ENCODE measurements at places on chromosomes 6 and 20.

- DNase-seq: no peak
- H3K36me3 ChIP-seq: no peaks in the 10 kb centered on the region
- H3K27ac ChIP-seq: no peak overlapping the region
- no peaks in the 10 kb centered on the region for H3K4me1 ChIP-seq
- H3K4me3 ChIP-seq: no peak overlapping the region
- no peaks in the 10 kb centered on the region for H3K27me3 ChIP-seq
Measured at GRCh38 chr6:161836643-161837448, 563.0 kb upstream of the AGPAT4 start.

DNA sequence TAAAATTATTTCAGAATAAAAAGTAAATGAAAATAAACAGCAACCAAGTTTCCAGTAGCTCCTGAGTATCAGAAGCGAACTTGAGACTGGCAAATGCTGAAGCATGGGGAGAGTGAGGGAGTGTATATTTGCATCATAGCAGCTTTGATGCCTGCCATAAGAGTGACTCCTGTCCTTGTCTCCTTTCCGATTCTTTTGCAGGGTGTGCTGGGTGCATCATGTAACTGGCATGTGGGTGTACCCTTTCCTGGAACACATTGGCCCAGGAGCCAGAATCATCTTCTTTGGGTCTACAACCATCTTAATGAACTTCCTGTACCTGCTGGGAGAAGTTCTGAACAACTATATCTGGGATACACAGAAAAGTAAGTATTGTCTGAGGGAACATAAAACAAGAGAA lies 117.4 kb downstream of the ADAT2 start:
- H3K4me3 ChIP-seq: no peak overlapping the region
- H3K36me3 ChIP-seq: no peaks in the 10 kb centered on the region
- no peak for DNase-seq
- H3K27ac ChIP-seq: no peak overlapping the region

- H3K27ac ChIP-seq: no peak overlapping the region
- no peak overlapping the region for H3K4me3 ChIP-seq
- no peaks in the 10 kb centered on the region for H3K27me3 ChIP-seq
- no peaks in the 10 kb centered on the region for H3K36me3 ChIP-seq
- H3K4me1 ChIP-seq: no peaks in the 10 kb centered on the region
- DNase-seq: no peak
Measured at GRCh38 chr6:122696853-122697252, 82.7 kb upstream of the FABP7 start.

- no peak overlapping the region for H3K27ac ChIP-seq
- no peaks in the 10 kb centered on the region for H3K27me3 ChIP-seq
- H3K36me3 ChIP-seq: peaks cover 13% of the 10 kb centered on the region
- no peaks in the 10 kb centered on the region for H3K4me1 ChIP-seq
- DNase-seq: no peak
Measured at GRCh38 chr6:106279179-106279578, 46.4 kb downstream of the ATG5 start.

- H3K4me3 ChIP-seq: no peak overlapping the region
- no peak overlapping the region for H3K27ac ChIP-seq
- H3K36me3 ChIP-seq: no peaks in the 10 kb centered on the region
Measured at GRCh38 chr6:134278000-134278399, 39.9 kb downstream of the SGK1 start.

- H3K36me3 ChIP-seq: peaks cover 66% of the 10 kb centered on the region
- no peaks in the 10 kb centered on the region for H3K27me3 ChIP-seq
- H3K27ac ChIP-seq: no peak overlapping the region
- DNase-seq: no peak
Measured at GRCh38 chr20:41426086-41426830, 59.6 kb upstream of the EMILIN3 start.

DNA sequence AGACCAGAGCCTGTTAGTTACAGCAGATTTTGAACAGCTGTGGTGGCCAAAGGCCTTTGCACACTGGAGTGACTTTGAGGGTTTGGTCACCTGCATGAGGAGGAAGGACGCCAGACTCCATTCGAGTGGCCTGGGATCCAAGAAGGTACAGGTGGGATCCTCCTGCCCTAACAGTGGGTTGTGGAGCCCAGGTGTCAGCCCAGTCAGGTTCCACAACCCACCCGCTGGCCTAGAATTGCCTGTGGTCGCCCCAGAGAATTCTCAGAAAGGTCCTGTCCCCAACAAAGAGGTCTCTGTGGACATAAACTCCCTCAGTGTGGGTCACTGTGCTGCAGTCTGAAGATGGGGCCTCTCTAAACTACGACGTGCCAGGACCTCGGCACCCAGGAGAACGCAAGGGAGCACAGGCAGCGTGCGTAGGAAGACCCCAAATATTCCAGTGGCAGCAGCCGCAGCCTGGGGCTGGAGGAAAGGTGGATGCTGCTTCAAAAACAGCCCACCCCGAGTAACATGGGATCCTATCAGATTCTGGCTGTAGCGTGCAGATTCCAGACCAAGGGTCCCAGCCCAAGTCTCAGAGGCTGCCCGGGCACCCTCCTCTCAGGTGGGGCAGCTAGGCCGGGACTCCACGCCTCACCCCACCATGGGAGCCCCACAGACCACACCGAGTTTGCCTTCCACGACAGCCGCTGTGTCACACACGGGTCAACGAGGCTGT lies 16.0 kb downstream of the ACSS1 start:
- peak overlapping the region; percentile 93 for H3K27ac ChIP-seq
- H3K4me3 ChIP-seq: no peak overlapping the region
- no peaks in the 10 kb centered on the region for H3K36me3 ChIP-seq
- peaks cover 71% of the 10 kb centered on the region for H3K4me1 ChIP-seq

GRCh38 chr20:4507288-4507719 lies 214.4 kb upstream of the PRND start:
- no peaks in the 10 kb centered on the region for H3K4me1 ChIP-seq
- H3K27ac ChIP-seq: no peak overlapping the region
- H3K36me3 ChIP-seq: no peaks in the 10 kb centered on the region
- H3K27me3 ChIP-seq: no peaks in the 10 kb centered on the region
- DNase-seq: no peak

- no peak for DNase-seq
- no peak overlapping the region for H3K4me3 ChIP-seq
- H3K4me1 ChIP-seq: no peaks in the 10 kb centered on the region
- no peaks in the 10 kb centered on the region for H3K36me3 ChIP-seq
Measured at GRCh38 chr6:125144822-125145221, 8.8 kb upstream of the TPD52L1 start.

GRCh38 chr20:1320902-1321653 lies 7.9 kb downstream of the SDCBP2 start:
- no peaks in the 10 kb centered on the region for H3K27me3 ChIP-seq
- no peak overlapping the region for H3K27ac ChIP-seq
- H3K4me1 ChIP-seq: peaks cover 11% of the 10 kb centered on the region
- H3K36me3 ChIP-seq: no peaks in the 10 kb centered on the region
- H3K4me3 ChIP-seq: no peak overlapping the region
- DNase-seq: no peak

- H3K27me3 ChIP-seq: no peaks in the 10 kb centered on the region
- no peak overlapping the region for H3K27ac ChIP-seq
- H3K4me3 ChIP-seq: no peak overlapping the region
- peaks cover 16% of the 10 kb centered on the region for H3K4me1 ChIP-seq
- no peaks in the 10 kb centered on the region for H3K36me3 ChIP-seq
Measured at GRCh38 chr6:31090973-31091364, 21.4 kb downstream of the C6orf15 start.

- H3K27me3 ChIP-seq: no peaks in the 10 kb centered on the region
- peaks cover 20% of the 10 kb centered on the region for H3K4me1 ChIP-seq
- H3K27ac ChIP-seq: no peak overlapping the region
- no peaks in the 10 kb centered on the region for H3K36me3 ChIP-seq
- no peak overlapping the region for H3K4me3 ChIP-seq
- DNase-seq: no peak
Measured at GRCh38 chr6:41028561-41029412, 10.2 kb downstream of the UNC5CL start.

- no peak for DNase-seq
- H3K4me3 ChIP-seq: peak overlapping the region; percentile 76
- H3K27me3 ChIP-seq: no peaks in the 10 kb centered on the region
- H3K36me3 ChIP-seq: no peaks in the 10 kb centered on the region
Measured at GRCh38 chr6:75285283-75285639, 669 bp upstream of the TMEM30A start.

DNA sequence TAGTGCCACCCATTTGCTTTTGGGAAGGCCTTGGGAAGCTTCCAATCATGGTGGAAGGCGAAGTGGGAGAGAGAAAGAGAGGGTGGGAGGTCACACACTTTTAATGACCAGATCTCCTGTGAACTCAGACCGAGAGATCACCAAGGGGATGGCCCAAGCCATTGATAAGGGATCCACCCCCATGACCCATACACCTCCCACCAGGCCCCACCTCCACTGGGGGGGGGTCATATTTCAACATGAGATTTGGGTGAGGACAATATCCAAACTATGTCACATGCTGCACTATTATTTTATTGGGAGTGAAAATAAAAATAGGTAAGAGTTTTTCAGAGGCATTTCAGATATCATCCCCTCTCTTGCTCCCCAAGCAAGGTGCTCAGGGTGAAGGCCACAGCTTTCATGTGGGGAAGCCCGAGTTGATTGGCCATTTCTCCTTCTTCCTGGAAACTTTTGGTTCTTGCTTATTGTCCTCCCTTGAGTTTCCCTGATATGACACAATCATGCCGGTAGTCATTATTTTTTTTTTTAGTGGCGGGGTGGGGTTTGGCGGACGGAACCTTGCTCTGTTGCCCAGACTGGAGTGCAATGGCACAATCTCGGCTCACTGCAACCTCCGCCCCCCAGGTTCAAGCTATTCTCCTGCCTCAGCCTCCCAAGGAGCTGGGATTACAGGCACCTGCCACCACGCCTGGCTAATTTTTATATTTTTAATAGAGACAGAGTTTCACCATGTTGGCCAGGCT lies 15.2 kb downstream of the GMPR start:
- H3K27ac ChIP-seq: no peak overlapping the region
- H3K4me3 ChIP-seq: no peak overlapping the region
- H3K4me1 ChIP-seq: no peaks in the 10 kb centered on the region
- H3K27me3 ChIP-seq: peaks cover 2% of the 10 kb centered on the region
- no peaks in the 10 kb centered on the region for H3K36me3 ChIP-seq
- DNase-seq: no peak

DNA sequence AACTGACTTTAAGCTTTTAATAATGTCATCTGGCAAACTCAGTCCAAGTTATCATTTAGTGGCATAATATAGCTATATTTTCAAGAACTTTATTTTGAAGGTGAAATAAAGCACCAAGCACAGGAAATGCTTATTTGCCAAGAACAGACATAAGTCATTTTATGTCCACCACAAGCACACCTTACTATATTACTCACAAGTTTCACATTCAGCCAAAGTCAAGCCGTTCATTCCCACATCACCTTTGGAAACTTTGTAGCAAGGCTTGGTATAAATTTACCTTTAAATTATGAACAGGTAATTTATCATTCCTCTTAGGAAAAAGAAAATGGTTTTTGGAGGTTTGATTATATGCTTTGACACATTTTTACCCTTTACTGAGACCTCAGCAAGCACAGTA lies 236.8 kb upstream of the FKBP1C start:
- no peak overlapping the region for H3K4me3 ChIP-seq
- H3K4me1 ChIP-seq: no peaks in the 10 kb centered on the region
- DNase-seq: no peak
- no peak overlapping the region for H3K27ac ChIP-seq
- H3K27me3 ChIP-seq: no peaks in the 10 kb centered on the region

DNA sequence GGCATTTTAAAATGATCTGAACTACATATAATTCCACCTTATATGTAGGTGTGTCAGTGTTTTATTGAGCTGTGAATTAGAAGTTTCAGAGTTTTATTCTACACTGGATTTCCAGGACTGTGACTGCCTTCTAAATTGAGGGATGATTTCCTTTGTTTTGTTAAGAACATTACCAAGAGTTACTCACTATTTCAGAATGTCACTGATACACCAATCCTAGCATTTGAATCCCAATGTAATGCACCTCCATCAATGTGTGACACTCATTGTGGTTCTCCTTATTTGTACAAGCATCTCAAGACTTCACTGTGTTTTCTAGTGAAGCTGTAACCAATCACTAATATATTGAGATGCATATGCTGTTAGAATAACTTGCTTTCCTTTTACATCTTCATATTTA lies 86.8 kb downstream of the PLCB1 start:
- H3K4me3 ChIP-seq: no peak overlapping the region
- peaks cover 9% of the 10 kb centered on the region for H3K4me1 ChIP-seq
- H3K27ac ChIP-seq: no peak overlapping the region
- no peaks in the 10 kb centered on the region for H3K36me3 ChIP-seq
- H3K27me3 ChIP-seq: no peaks in the 10 kb centered on the region

DNA sequence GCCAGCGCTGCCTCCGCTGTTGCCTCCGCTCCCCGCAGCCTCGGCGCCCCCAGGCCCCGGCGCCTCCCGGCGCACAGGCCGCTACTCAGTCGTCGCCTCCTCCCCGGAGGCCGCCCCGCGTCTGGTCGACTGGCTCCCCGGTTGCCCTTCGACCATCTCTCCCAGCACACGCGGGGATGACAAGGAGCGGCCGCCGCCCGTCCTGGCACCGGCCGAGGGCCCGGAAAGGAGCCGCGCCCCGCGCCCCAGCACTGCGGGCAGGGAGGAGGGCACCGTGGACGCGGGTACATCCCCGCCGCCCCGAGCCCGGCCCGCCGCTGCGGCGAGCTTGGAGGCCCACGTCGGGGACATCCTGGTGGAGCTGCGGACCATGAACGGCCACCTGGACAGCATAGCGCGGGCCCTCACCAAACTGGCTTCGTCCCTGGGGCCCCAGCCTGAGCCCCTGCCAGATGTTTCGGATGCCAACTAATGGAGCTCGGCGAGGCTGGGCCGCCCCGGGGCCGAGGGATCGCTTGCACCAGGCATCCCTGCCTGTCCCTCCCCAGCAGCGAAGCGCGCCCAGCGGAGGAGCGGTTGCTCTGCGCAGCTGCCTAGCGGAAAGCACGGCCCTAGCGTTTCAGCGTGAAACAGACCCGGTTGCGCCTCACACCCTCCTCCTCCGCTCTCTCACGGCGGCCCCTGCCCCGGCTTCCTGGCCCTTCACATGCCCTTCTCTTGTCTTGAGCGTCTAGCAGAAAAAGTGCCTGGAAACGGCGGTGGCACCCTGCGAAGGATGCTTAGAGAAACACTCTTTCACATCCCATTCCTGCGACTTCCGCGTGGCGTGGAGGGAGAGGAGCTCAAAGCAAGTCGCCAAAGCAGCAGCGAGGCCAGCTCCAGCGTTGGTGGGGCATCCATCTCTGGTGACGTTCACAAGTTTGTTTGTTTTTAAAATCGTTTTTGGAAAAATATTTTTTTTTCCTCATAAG lies 285.8 kb upstream of the SUPT3H start:
- peaks cover 13% of the 10 kb centered on the region for H3K27me3 ChIP-seq
- H3K4me1 ChIP-seq: peaks cover 32% of the 10 kb centered on the region
- no peaks in the 10 kb centered on the region for H3K36me3 ChIP-seq
- H3K27ac ChIP-seq: no peak overlapping the region
- peak; percentile 56 for DNase-seq

DNA sequence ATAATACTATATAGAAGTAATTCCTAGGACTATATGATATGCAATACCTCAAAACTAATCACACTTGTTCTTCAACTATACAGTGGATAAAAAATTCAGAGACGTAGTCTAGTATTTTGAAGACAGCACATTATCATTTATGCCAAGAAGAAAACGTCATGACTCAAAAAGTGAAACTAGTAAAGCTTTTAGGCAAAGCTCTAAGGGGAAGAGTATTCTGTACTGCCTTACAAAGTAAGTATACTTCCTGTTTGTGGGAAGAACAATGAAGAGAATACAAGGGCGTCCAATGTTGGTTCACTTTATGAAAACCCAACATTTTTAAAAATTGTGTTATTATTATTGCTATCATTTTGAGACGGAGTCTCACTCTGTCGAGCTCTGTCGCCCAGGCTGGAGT lies 27.9 kb downstream of the LOC128125822 start:
- H3K36me3 ChIP-seq: no peaks in the 10 kb centered on the region
- peaks cover 3% of the 10 kb centered on the region for H3K27me3 ChIP-seq
- H3K4me1 ChIP-seq: peaks cover 11% of the 10 kb centered on the region
- DNase-seq: no peak
- H3K27ac ChIP-seq: no peak overlapping the region

Measured in B cell (primary cell).